ENCODE measurements at places on chromosomes 11 and 22. TPM values are rescaled to one million over a fixed set of nuclear protein-coding genes. Genes with fewer than 3 reads are reported as not detected.

DNA sequence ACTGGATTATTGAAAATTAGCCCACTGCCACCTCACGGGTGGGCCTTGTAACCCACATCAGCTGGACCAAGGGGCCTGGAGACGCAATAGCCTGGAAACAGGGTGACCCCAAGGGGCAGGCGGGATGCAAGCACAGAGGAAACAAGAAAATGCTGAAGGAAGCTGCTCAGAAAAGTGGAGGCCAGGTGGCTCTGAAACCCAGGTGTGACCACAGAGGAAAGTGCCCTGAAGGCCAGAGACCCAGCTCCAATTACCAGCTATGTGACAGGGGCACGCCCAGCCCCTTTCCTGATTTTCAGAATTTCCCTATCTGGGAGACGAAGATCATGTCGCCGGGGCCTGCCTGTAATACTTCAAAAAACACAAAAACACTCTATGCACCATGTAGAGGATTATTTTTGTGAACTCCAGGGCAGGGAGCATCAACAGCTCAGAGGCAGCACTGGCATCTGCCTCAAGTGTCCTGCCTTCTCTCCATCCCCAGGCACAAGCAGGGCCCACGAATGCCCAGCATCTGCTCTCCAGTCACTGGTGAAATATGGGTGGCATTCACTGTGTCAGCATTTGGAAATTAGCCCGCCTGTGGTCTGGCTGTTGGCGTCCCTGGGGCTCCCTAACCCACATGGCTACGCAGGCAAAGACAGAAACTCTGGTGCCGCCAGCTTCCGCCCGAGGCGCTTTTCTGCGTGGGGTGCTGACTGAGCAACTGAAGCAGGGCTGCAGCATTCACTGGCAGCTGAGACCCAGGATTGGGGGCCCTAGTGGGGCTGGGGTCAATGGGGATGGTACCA, 6.3 kb downstream of the KCNJ1 start:
- H3K4me3 ChIP-seq: no peak overlapping the region
- H3K27me3 ChIP-seq: peaks cover 3% of the 10 kb centered on the region
- H3K27ac ChIP-seq: no peak overlapping the region

DNA sequence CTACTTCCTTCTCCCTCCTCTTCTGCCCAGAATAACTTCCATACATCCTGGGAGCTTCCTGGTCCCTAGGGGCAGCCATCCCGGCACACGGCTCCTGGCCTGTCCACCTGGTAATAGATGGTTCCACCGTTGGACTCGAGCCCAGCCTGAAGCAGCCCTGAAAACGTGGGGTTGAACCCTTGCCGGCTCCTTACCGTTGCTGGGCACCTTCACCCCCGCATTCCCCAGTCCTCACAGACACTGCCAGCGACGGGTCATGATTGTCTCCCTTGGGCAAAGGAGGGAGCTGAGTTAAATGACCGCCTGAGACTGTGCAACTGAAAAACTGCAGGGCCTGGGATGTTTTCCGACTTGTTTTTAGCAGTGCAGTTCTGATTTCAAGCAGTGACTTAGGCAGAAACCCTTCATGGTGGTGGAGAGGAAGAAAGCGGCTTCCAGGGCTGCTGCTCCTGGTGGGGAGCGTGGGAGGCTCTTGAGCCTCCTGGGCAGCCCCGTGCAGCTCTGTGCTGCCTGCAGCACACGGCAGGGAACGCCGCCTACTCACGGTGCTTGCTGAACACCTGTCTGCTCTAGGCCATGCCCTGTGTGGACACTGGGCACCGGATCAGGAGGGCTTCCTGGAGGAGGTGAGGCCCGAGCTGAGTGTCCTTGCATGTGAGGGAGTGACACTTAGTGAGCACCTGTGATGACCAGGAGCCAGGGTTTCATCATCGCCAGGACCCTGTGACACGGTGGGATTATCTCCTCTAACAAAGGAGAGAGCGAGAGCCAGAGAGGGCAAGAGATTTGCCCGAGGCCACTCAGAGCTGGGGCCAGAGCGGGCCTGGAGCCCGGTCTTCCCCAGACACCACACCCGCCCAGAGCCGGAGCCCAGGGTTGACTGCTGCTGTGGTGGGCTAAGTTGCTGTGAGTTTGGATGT, 77.4 kb downstream of the FBLN1 start:
- DNase-seq: no peak
- H3K27me3 ChIP-seq: peaks cover 79% of the 10 kb centered on the region
- H3K4me3 ChIP-seq: no peak overlapping the region
- H3K4me1 ChIP-seq: no peaks in the 10 kb centered on the region
- no peaks in the 10 kb centered on the region for H3K36me3 ChIP-seq
- H3K27ac ChIP-seq: no peak overlapping the region

DNA sequence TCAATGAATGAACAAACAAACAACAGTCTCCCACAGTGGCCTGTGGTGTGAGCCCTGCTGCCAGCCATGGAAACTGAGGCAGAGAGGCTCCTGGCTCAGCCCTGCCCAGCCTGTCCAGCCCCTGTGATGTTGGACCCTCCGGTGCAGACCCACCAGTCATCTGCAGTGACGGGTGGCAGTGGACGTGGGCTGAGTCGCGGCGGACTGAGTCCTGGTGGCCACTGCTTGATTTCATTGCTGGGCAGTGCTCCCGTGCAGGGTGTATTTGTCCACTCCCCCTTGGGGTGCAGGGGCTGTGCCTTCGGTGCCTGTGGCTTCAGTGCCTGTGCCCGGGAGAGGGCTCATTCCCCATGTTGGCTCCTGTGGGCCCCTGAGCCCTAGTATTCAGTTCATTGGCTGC, 31.9 kb upstream of the MUC5AC start:
- peaks cover 19% of the 10 kb centered on the region for H3K4me1 ChIP-seq
- no peak overlapping the region for H3K27ac ChIP-seq
- H3K4me3 ChIP-seq: no peak overlapping the region
- no peak for DNase-seq
- H3K36me3 ChIP-seq: no peaks in the 10 kb centered on the region

The SLN gene
- polyA plus RNA-seq: not detected

DNA sequence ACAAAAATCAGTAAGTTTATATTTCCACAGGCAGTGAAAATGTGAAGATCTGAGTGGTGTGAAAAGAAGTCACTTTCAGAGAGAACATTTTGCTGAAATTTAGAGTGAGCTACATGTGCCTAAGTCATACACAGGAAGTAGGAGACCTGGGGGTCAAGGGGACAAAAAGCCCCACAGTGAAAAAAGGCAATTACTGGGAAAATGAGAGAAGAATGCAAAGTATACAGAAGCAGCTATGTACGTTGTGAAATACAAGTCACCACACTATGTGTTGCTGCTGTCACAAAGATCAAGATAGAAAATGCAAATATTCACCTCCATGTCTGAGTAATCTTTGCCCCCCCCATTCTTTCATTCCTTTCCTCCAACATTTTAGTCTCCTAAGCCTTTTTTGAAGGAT, 21.6 kb upstream of the SESN3 start:
- DNase-seq: no peak
- no peak overlapping the region for H3K4me3 ChIP-seq
- H3K27me3 ChIP-seq: peaks cover 2% of the 10 kb centered on the region
- no peak overlapping the region for H3K27ac ChIP-seq
- H3K4me1 ChIP-seq: no peaks in the 10 kb centered on the region
- H3K36me3 ChIP-seq: no peaks in the 10 kb centered on the region

GRCh38 chr11:12287009-12287373, 90.4 kb upstream of the PARVA start:
- no peak for DNase-seq
- no peak overlapping the region for H3K27ac ChIP-seq
- no peak overlapping the region for H3K4me3 ChIP-seq
- H3K4me1 ChIP-seq: peaks cover 17% of the 10 kb centered on the region
- no peaks in the 10 kb centered on the region for H3K27me3 ChIP-seq

- peak; percentile 75 for DNase-seq
- no peaks in the 10 kb centered on the region for H3K27me3 ChIP-seq
- peaks cover 51% of the 10 kb centered on the region for H3K4me1 ChIP-seq
- H3K27ac ChIP-seq: no peak overlapping the region
These were observed 28.8 kb upstream of the MOB2 start for GRCh38 chr11:1515082-1516060.

DNA sequence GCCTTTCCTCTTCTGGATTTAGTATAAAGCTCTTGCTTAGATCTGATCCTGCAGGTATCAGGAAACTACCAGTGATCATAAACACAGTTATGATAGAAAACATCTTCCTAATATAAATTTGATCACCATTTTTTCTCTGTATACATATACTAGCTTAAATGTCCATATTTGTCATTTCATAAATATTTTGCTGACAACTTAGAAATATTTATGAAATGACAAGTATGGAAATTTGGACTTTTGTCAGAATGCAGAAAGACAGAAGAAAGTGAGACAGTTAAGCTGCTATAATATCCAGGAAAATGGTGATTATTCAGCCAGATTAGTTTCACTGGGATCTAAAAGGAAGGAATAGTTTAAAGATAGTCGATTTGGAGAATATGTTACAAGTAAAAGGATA, 22.8 kb upstream of the TRIM21 start:
- no peaks in the 10 kb centered on the region for H3K4me1 ChIP-seq
- H3K4me3 ChIP-seq: no peak overlapping the region
- H3K27ac ChIP-seq: no peak overlapping the region
- DNase-seq: no peak
- H3K36me3 ChIP-seq: no peaks in the 10 kb centered on the region

The EXPH5 gene
- polyA plus RNA-seq: 2.4 TPM

The ANGPTL5 gene
- not detected for polyA plus RNA-seq

GRCh38 chr11:73334384-73335203, 26.5 kb downstream of the ARHGEF17 start:
- H3K36me3 ChIP-seq: no peaks in the 10 kb centered on the region
- no peaks in the 10 kb centered on the region for H3K27me3 ChIP-seq
- DNase-seq: peak; percentile 76
- peaks cover 13% of the 10 kb centered on the region for H3K4me1 ChIP-seq
- H3K27ac ChIP-seq: no peak overlapping the region

- no peaks in the 10 kb centered on the region for H3K27me3 ChIP-seq
- H3K36me3 ChIP-seq: no peaks in the 10 kb centered on the region
- no peak overlapping the region for H3K4me3 ChIP-seq
- H3K27ac ChIP-seq: peak overlapping the region; percentile 59
- DNase-seq: no peak
These were observed 6.3 kb upstream of the NDUFV1 start for GRCh38 chr11:67600324-67601029.

DNA sequence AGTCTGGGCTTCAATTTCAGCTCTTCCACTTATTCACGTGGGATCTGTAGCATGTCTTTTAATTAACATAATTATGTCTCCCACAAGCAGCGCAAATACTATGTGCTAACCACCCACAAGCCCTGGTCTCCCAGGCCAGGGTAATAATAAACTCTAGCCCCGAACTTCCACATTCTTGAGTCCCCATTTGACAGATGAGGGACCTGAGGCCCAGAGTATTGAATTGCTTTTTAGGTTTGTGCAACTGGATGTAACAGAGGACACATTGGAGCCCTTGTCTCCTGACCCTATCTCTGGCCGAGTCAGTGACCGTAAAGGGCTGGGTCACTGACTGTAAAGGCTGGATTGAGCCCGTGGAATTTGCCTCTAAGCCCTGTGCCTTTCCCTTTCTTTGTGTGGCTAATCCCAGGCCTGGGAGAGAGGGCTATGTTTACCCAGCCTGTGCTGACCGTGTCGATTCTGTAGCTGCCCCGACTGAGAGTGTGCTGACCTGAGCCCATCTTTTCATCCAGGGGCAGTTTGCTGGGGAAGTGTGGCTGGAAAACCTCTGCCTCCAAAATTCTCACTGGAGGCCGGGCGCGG, 3.9 kb downstream of the CRYBB2 start:
- no peak overlapping the region for H3K4me3 ChIP-seq
- H3K27me3 ChIP-seq: no peaks in the 10 kb centered on the region
- no peaks in the 10 kb centered on the region for H3K4me1 ChIP-seq
- DNase-seq: no peak
- H3K36me3 ChIP-seq: no peaks in the 10 kb centered on the region

- no peaks in the 10 kb centered on the region for H3K4me1 ChIP-seq
- no peak for DNase-seq
- no peaks in the 10 kb centered on the region for H3K36me3 ChIP-seq
- H3K4me3 ChIP-seq: no peak overlapping the region
These were observed 772.1 kb downstream of the NTM start for GRCh38 chr11:132142554-132142953.

The SLC22A6 gene
- not detected for polyA plus RNA-seq

The CCDC87 gene
- polyA plus RNA-seq: 0.12 TPM
